ENCODE measurements at places on chromosomes 2 and 18.

DNA sequence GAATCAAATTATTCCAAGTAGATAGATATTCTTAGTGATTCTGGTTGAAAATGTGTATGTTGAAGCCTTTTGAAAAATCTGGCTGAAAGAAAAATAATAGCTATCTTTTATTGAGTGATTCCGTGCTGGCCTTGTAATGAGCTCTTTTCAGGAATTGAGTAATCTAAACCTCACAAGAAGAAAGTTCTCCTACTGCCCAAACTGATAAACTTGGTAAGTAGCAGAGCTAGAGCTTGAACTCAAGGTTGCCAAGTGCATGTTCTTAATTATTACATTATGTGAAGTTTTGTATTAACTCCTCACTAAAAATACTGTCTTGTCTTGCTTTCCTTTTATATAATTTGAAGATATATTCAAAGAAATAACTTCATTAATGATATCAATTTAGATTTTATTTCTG lies 1.6 kb upstream of the PPP1R1C start:
- no peak for DNase-seq

- no peak for DNase-seq
Measured at GRCh38 chr2:168157926-168158325, 89.5 kb downstream of the STK39 start.

DNA sequence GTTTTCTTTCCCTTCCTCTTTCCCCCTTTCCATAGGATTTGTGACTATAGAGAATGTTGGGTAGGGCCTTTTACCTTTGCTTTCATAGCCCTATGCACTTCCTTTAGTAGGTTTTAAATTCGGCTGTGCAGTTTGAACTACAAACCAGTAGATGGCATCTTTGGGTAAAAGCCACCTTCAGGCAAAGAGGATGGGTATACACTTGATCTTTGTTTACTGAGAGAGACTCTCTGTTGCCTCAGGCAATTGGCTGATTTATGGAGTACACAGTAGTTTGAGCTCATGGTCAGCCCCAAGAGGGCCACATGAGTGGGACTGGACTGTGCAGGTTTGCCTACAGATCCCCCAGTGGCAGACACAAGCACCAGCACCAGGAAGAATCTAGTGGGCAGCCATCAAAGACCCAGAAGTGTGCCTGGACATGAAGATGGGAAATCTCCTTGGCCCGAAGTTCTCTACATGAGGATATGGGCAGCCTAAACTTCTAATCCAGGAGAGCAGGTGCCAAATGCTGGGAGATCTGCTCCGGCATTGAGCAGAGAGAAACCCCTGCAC lies 1304.3 kb upstream of the DDX18 start:
- DNase-seq, result no peak

DNA sequence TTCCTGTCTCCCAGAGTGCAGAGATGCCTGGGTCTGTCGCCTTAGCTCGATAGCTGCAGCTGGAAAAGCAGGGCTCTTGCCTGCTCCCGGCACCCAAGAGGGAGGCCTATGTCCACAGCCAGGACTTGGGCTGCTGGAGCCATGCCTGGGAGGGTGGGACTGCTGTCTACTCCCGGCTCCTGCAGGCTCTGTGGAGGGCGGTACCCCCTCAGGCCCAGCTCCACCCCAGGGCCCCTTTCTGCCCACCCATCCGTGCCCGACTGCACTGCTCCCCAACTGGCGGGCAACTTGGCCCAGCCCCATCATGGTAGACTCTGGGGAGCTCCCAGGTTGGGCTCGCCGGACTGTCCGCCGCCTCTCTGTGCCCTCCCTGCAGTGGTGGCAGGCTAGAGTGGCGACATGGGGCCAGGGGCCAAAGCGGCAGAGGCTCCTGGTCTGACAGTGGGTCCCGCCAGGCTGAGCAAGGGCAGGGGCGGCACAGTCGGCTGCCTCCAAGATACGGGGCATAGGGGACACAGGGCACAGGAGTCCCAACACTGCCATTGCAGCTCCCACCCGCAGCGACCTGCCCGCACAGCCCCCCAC lies 901.0 kb downstream of the CCDC85A start:
- DNase-seq, result no peak

DNA sequence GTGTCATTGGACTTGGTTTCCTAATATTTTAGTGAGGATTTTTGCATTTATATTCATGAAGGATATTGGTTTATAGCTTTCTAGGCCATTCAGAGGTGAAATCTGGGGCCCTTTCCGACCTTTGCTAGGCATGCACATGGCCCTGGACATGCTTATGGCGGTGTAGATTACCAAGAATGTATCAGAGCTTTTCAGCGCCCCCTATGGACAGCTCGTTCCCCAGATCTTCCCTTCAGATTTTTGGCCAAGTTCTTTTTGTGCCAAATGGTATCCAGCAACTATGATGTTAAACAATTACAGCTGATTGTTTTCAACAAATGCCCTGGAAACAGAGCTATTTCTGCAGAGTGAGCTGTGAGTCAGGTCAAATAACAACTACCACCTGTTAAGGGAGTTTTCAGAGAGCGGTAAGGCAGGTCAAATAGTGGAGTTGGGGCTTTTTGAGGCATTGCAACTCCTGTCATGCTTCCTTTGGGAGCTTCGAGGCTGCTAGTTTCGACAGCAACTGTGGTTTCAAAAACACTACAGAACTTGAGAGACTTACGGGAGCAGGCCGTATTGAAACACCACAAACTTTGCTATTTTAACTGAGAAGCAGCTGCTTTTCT lies 188.3 kb downstream of the ZNF516 start:
- DNase-seq, result no peak

DNA sequence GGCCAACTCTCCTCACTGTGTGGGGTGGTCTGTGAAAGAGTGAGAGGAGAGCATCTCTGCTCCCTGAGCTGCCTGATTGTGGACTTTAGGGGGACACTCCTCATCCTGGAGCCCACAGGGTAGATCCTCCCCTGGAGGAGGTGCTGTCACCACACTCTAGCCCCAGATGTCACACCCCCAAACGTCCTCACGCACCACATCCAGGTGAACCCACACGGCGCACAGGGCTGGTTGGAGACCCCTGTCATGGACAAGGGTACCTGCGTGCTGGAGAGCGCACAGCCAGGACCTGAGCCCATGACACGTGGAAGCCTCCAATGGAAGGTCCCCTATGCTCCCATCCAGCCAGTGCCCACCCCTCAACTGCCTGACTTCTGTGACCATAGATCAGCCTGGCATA lies 10.5 kb downstream of the AGXT start:
- DNase-seq, result no peak

GRCh38 chr18:80109676-80110078 lies 615 bp downstream of the ADNP2 start:
- no peak for DNase-seq

DNA sequence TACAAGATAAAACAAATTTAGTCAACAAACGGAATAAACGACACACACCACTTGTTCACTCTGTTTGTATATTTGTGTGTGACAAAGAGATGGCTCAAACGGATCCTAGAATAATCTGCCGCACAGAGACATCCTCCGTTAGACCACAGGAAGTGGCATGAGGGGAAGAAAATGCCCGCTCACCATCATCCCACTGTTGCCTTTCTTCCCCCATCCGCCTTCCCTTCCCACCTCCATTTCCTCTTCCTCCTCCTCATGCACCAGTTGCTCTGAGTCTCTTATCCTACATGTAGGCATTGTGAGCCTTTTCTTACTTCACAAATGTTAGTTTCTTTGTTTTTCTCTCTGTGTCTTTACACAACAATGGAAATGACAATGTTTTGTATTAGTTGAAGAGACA lies 228.5 kb upstream of the SMIM21 start:
- no peak for DNase-seq
